ENCODE measurements at places on chromosomes 3 and 15. TPM values are rescaled to one million over a fixed set of nuclear protein-coding genes. Genes with fewer than 3 reads are reported as not detected.

Gene ZNF860
- total RNA-seq = 3.7 TPM

Gene NTRK3
- total RNA-seq = not detected

Gene DUOXA2
- total RNA-seq = not detected

Gene EDC3
- 10.0 TPM for total RNA-seq

Gene PRR23E
- total RNA-seq = not detected

Gene SCN5A
- under 0.01 TPM for total RNA-seq

Gene AADACL2
- not detected for total RNA-seq

Gene GOLGA8G
- total RNA-seq = not detected

Gene HIGD2B
- total RNA-seq = not detected

Gene RPL15
- total RNA-seq = 3,453 TPM

Gene ARMC8
- total RNA-seq = 18.4 TPM

Gene VGLL3
- total RNA-seq = 0.65 TPM

Gene CMTM6
- 79.8 TPM for total RNA-seq

Gene TRPC1
- 10.0 TPM for total RNA-seq

Gene DNAH12
- total RNA-seq = not detected

Gene SPG21
- total RNA-seq = 74.1 TPM

Gene CCDC191
- 0.91 TPM for total RNA-seq

Gene MEX3B
- 1.6 TPM for total RNA-seq

Gene ISLR
- 0.08 TPM for total RNA-seq

Gene SNX33
- 32.2 TPM for total RNA-seq

Gene SCG3
- total RNA-seq = not detected

Gene TMEM207
- total RNA-seq = not detected

Gene TTBK2
- total RNA-seq = 4.7 TPM

Gene FAM3D
- not detected for total RNA-seq

Gene GABRR3
- total RNA-seq = not detected

Gene ZMYND10
- total RNA-seq = 0.11 TPM

Gene CPNE9
- not detected for total RNA-seq

Gene LYZL4
- total RNA-seq = not detected

Gene PP2D1
- not detected for total RNA-seq

Data from hair follicular keratinocyte (primary cell).